ENCODE measurements at places on chromosomes 13 and 19. TPM values are rescaled to one million over a fixed set of nuclear protein-coding genes. Genes with fewer than 3 reads are reported as not detected.

Gene ZNF580
- 1.7 TPM for total RNA-seq

Gene ZNF628
- 1.1 TPM for total RNA-seq

Gene FXYD1
- not detected for total RNA-seq

Gene CYP2A6
- not detected for total RNA-seq

Gene PRR22
- 0.19 TPM for total RNA-seq

All from endothelial cell of coronary artery (primary cell).